ENCODE measurements at places on chromosomes 5 and 9. TPM values are rescaled to one million over a fixed set of nuclear protein-coding genes. Genes with fewer than 3 reads are reported as not detected.

DNA sequence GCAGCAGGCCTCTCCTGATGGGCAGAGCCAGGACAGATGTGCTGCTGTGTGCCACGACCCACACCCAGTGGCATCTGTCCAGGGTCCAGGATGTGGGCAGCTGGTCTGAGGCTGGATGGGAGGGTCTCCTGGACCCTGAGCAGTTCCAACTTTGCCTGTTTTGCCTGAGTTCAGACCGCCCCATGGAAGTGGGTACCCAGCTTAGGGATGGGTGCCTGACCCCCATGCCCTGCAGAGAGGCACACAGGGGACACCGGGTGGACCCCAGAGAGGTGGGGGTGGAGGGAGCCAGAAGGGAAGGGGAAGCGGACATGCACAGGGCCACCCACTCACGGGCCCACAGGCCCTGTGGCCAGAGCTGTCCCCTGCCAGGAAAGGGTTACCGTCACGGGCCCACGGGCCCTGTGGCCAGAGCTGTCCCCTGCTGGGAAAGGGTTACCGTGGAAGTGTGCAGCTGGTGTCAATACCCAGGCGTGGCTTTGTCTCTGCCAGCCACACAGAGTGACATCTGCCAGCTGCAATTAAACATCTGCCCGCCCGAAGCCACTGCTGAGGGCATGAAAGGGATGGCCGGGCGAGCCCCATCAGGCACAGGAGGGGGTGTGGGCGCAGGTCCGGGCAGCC is 50.0 kb downstream of the NACC2 start:
- H3K36me3 ChIP-seq: no peaks in the 10 kb centered on the region
- no peak overlapping the region for H3K27ac ChIP-seq
- H3K4me3 ChIP-seq: no peak overlapping the region
- DNase-seq: no peak

DNA sequence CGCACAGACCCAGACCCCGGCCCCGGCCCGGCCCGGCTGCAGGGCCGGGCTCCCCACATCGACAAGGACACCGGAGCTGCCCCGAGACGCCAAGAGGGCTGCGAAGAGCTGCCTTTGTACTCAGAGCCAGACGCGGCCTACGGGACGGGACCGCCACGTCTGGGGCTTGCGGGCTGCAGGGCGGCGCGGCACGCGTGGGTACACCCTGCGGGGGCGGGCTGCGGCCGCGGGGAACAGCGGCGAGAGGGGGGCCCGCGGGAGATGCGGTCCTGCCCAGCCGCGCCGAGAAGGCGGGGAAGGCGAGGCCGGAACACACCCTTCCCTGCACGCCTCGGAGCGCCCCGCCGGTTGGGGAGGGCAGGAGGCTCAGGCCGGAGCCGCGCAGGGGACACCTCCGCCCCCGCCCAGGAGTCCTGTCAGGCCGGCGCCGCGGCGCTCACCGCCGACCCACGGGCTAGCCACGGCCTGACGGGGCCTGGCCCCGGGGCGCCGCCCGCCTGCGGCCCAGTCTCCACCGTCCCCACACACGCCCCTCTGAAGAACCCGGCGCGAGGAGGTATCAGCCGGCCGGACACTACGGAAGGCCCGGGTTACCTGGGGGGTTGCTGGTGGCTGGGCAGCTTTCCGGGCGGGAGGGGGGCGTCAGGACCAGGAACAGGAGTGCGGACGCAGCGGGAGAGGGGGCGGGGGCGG is 478 bp downstream of the RAB14 start:
- DNase-seq: peak; percentile 19
- peaks cover 48% of the 10 kb centered on the region for H3K4me1 ChIP-seq
- H3K27ac ChIP-seq: peak overlapping the region; percentile 73
- no peaks in the 10 kb centered on the region for H3K36me3 ChIP-seq
- H3K27me3 ChIP-seq: no peaks in the 10 kb centered on the region

DNA sequence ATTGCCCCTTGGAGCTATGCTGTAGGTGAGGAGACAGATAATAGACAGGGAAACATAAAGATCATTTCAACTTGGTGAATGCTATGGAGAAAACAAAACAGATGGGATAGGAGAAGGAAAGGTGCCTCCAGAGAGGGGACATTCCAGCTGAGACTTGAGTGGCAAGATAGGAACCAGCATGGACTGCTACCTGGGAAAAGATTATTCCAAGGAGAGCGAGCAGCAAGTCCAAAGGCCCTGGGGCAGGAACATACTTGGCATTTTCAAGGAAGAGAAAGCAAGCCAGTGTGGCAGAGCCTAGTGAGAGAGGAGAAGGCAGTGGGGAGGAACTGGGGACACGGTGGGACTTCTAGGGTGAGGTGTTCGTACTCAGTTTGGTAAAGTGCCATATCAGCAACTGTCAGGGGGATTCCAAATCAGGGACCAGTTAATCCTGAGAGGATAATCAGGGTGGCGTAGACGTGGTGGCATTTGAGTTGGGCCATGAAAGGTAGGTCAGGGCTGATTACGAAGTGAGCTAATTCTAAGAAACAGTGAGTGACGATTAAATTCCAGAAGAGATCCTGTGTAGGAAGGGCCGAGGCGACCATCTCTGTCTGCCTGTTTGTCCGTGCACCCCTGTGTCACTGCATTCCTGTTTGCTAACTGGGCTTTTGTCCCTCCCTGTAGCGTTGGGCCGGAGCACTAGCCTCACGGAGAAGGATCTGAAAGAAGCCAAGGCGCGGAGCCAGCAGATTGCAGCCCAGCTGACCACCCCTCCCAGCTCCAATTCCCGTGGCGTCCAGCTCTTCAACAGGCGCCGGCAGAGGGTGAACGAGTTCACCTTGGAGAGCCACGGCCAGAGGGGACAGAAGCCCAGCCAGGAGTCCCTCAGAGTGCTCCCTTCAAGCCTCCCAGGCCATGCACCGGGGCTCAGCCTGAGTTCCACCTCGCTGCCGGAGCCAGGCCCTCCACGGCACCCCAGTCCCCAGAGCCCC is 7.1 kb downstream of the SYNPO start:
- peaks cover 12% of the 10 kb centered on the region for H3K4me1 ChIP-seq
- no peak overlapping the region for H3K27ac ChIP-seq
- no peaks in the 10 kb centered on the region for H3K27me3 ChIP-seq
- no peak for DNase-seq
- no peaks in the 10 kb centered on the region for H3K36me3 ChIP-seq

GRCh38 chr9:26789959-26790358 is 102.6 kb downstream of the CAAP1 start:
- no peaks in the 10 kb centered on the region for H3K4me1 ChIP-seq
- no peak for DNase-seq
- H3K27me3 ChIP-seq: no peaks in the 10 kb centered on the region
- H3K36me3 ChIP-seq: no peaks in the 10 kb centered on the region
- no peak overlapping the region for H3K4me3 ChIP-seq
- no peak overlapping the region for H3K27ac ChIP-seq

- H3K36me3 ChIP-seq: no peaks in the 10 kb centered on the region
- DNase-seq: no peak
- H3K27ac ChIP-seq: no peak overlapping the region
- H3K4me3 ChIP-seq: no peak overlapping the region
- H3K27me3 ChIP-seq: peaks cover 77% of the 10 kb centered on the region
These were observed 160.0 kb downstream of the PAPPA start for GRCh38 chr9:116313638-116314037.

- DNase-seq: no peak
- H3K27ac ChIP-seq: no peak overlapping the region
- no peaks in the 10 kb centered on the region for H3K27me3 ChIP-seq
- no peaks in the 10 kb centered on the region for H3K36me3 ChIP-seq
These were observed 222.8 kb upstream of the PRDM9 start for GRCh38 chr5:23284656-23285055.

The CA9 gene
- total RNA-seq: 0.63 TPM

DNA sequence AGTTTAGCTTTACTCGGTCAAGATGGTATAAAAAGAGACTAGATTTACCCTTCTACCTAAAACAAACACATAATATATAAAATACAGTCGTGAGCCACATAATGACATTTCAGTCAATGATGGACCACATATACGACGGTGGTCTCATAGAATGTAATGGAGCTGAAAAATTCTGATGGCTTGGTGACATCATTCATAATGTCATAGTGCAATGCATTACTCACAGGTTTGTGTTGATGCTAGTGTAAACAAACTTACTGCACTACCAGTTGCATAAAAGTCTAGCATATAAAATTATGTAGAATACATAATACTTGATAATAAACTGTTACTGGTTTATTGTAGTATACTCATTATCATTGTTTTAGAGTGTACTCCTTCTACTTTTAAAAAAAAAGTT is 115.9 kb upstream of the GDNF start:
- H3K4me1 ChIP-seq: no peaks in the 10 kb centered on the region
- no peaks in the 10 kb centered on the region for H3K27me3 ChIP-seq
- H3K36me3 ChIP-seq: peaks cover 7% of the 10 kb centered on the region
- no peak overlapping the region for H3K27ac ChIP-seq
- no peak for DNase-seq
- H3K4me3 ChIP-seq: no peak overlapping the region

The CCL19 gene
- not detected for total RNA-seq
